ENCODE measurements at places on chromosomes 5 and 9.
A peak's percentile ranks its signal among the peaks of the same experiment; 100 is the strongest.

- peaks cover 45% of the 10 kb centered on the region for H3K4me1 ChIP-seq
- H3K27ac ChIP-seq, result peak overlapping the region; percentile 45
- no peak for DNase-seq
- no peaks in the 10 kb centered on the region for H3K36me3 ChIP-seq
- no peak overlapping the region for H3K4me3 ChIP-seq
Observed at GRCh38 chr9:35826071-35826701, 2.3 kb downstream of the FAM221B start.

- H3K4me1 ChIP-seq, result no peaks in the 10 kb centered on the region
- no peak overlapping the region for H3K27ac ChIP-seq
- no peak for DNase-seq
- H3K36me3 ChIP-seq, result no peaks in the 10 kb centered on the region
- H3K27me3 ChIP-seq, result no peaks in the 10 kb centered on the region
Observed at GRCh38 chr5:166497496-166498104, 1793.8 kb upstream of the WWC1 start.

DNA sequence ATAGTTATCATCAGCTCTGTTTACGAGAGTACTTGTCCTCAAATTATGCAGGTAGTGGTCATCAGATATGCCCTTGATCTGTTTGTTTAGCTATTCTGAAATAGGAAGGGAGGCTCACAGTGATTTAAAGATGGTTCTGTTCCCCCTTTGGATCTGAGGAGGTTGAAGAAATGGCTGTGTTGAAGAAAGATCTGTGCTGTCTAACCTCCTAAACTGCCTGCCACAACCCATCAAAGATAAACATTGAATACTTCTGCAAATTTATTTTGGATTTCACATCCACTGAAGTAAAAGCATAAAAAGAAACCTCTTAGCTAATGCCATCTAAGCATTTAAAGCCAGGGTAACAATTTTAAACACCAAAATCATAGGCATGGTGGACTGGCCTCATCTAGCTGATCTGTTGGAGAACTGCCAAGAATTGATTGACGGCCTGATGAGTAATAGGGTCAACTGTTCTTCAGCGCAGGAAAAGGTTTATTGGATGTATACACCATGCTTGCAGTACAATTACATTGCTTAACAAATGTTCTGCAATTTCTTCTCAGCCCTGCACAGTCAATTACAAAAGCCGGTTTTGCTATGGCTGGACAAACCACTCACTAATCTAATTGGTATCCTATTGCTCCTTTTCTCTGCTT lies 97.6 kb downstream of the SEMA6A start:
- H3K4me1 ChIP-seq, result no peaks in the 10 kb centered on the region

DNA sequence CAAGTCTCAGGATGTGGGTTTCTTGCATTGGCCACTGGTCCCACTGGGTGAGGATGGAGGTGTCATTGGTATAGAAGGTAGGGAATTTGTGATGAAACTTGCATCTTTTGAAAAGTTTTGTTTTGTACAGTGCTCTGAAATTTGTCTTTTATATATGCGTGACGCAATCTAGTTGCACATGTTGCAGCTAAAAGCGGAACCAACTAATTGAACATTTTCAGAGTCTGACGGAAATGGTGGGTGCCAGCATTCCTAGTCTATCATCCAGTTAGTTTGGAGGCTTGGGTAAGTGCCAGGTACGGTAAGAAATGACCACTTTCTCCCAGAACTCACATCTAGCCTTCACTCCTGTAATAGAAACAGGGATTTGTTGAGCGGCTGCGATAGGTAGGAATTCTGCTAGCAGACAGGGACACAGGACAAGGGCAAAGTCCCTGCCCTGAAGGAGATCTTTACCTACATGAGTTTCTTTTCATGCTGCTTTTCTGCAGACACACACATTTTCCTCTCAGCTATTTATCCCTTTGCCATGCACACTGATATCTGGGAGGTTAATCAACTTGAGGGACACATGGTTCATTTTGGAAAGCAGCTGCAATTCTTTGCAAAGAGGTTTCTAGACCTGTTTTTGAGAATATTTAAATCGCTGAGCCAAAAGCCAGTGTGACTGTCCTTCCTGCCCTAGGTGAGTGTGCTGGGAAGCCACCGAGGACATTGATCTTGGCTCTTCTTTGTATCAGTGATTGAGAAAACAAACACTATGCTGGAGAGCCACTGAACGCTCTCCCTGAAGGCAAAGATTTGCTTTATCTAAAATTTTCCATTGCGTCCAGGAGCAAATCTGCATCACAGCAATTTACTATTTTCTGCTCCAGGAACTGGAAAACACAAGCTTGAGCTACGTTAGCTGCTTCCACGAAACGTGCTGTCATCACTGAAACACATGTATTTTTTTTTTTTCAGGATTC lies 89.7 kb downstream of the DAP start:
- H3K36me3 ChIP-seq, result no peaks in the 10 kb centered on the region
- no peak overlapping the region for H3K4me3 ChIP-seq
- H3K27me3 ChIP-seq, result no peaks in the 10 kb centered on the region
- H3K4me1 ChIP-seq, result no peaks in the 10 kb centered on the region

GRCh38 chr9:128637656-128638055 lies 19.0 kb downstream of the DYNC2I2 start:
- H3K4me1 ChIP-seq, result peaks cover 27% of the 10 kb centered on the region
- H3K27me3 ChIP-seq, result no peaks in the 10 kb centered on the region
- peaks cover 15% of the 10 kb centered on the region for H3K36me3 ChIP-seq

GRCh38 chr9:14331120-14331519 lies 17.2 kb upstream of the NFIB start:
- H3K27me3 ChIP-seq, result no peaks in the 10 kb centered on the region

DNA sequence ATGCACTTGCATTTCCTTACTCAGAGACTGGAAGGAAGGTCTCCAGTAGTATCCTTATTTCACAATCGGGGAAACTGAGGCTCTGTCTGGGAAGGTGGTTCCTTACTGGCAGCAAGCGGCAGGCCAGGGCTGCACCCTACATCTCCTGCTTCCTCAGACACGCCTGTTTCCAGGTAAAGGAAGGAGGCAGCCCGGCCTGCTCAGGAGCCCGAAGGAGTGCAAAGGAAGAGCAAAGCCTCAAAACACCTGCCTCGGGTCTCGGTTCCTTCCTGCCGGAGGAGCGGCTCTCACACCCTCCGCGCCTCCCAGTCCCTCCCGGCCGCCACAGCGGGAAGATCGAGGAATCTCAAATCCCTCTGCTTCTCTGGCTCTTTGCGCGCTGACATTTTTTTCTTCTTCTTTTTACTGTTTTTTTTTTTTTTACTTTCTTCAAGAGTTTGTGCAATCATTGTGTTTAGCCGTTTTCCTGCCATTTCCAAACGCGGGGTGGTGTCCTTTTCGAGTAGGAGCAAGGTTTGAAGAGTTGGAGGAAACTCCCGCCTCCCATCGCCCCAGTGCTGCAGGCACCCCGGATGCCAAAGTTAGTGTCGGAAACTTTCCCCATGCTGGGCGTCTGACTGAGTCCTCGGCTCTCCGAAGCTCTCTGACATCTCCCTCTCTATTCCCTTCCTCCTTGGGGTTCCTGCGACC lies 1.0 kb downstream of the GGTA1 start:
- H3K4me1 ChIP-seq, result peaks cover 34% of the 10 kb centered on the region
- H3K36me3 ChIP-seq, result no peaks in the 10 kb centered on the region
- H3K27me3 ChIP-seq, result no peaks in the 10 kb centered on the region
- H3K4me3 ChIP-seq, result peak overlapping the region; percentile 61
- peak overlapping the region; percentile 90 for H3K27ac ChIP-seq
- DNase-seq, result no peak

DNA sequence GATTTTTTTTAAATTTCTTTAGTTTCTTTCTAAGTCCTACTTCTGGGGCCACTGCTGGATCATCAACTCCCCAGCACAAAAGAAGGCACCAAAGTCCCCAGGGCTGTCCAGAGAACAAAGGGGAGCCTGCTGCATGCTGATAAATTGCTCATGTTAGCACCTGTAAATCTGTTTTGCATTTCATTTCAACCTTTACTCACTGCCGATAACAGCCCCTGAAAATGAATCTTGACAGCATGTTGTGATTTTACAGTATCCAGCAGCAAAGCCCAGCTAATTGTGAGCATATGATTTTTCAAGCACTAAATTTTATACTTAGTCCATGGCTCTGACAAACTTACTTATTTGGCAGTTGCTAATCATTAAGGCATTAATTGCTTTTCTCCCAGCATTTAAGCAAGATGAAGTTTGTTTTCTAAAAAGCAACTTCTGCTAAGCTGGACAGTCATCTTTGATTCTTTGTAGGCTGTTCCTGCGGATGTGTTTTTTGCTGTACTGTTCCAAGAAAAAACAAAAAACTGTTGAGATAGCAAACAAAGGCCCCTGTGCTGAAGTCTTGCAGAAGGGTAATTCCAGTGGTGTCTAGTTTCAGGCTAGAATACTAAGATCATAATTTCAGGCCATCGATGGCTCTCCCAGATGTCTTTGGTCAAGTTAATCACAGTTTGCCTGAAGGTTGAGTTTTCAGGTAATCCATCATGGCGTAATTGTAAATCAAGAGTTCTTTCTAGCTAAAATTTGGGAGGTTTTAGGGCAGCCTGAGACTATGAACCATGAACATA lies 73.1 kb upstream of the GAS1 start:
- no peak overlapping the region for H3K4me3 ChIP-seq
- H3K27ac ChIP-seq, result no peak overlapping the region
- no peak for DNase-seq
- H3K4me1 ChIP-seq, result no peaks in the 10 kb centered on the region

DNA sequence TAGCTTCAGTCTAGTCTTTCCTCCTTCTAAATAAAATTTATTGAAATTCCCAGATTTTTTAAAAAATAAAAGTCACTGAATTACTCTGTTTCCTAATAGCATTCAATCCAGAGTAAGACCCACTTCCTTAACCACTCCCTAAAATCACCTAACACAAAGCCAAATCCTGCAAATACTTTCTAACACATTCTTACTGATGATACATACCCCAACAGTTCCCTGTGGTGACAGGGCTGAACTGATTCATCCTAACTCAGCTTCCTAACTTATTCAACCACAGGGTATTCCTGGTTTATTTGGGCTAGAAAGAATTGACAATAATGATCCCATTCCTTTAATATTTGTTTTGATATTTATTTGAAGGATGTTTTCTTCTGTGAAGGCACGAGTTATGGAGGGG lies 40.7 kb upstream of the ZNF300 start:
- H3K4me1 ChIP-seq, result no peaks in the 10 kb centered on the region
- no peaks in the 10 kb centered on the region for H3K27me3 ChIP-seq
- H3K36me3 ChIP-seq, result no peaks in the 10 kb centered on the region
- no peak for DNase-seq

DNA sequence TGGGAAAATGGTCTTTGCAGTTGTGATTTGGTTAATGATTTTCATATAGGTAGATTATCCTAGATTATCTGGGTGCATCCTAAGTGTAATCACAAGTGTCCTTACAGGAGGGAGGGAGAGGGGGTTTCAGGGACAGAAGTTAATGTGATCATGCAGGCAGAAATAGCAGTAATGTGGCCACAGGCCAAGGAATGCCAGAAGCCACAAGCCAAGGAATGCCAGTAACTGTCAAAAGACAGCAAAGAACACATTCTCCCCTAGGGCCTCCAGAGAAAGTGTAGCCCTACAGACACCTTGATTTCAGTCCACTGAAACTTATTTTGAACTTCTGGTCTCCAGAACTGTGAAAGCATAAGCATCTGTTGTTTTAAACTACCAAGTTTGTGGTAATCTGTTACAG lies 2074.5 kb downstream of the MAT2B start:
- no peaks in the 10 kb centered on the region for H3K36me3 ChIP-seq
- no peaks in the 10 kb centered on the region for H3K4me1 ChIP-seq
- DNase-seq, result no peak
- H3K27me3 ChIP-seq, result no peaks in the 10 kb centered on the region

DNA sequence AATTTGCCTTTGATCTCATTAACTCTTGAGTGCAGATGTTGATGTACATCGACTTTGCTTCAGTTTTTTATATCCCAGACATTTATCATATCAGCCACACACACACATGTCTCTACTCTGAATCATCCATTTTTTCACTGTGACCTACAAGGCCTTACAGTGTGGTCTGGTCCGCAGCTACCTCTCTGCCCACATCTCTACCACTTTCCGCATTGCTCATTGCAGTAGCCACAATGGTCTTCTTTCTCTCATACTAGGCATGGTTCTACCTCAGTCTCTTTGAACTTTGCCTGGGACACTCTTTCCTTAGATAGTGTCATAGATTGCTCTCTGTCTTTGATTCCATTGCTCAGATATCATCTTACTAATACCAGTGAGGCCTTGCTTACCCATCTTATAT lies 87.9 kb upstream of the FSD1L start:
- H3K4me3 ChIP-seq, result no peak overlapping the region
- no peaks in the 10 kb centered on the region for H3K4me1 ChIP-seq
- H3K27ac ChIP-seq, result no peak overlapping the region

DNA sequence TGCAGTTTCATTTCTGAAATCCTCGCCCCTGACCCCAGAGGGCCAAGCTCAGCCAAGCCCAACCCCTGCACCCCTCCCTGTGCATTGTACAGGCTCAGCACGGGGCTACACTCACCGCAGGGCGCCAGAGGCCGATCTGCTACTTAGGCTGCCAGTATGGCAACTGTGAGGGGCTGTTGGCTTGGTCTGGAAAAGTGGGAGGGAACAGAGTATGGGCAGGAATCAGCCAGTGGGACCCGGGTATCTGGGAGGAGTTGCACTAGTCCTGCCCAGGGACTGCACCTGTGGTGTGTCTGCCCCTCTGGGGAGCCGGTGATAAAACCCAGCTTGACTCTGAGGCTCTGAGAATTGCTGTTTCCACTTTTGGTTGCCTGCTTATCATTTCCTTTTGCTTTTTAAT lies 167.4 kb upstream of the KIF2A start:
- no peaks in the 10 kb centered on the region for H3K4me1 ChIP-seq
- DNase-seq, result no peak
- H3K4me3 ChIP-seq, result no peak overlapping the region
- no peaks in the 10 kb centered on the region for H3K27me3 ChIP-seq

- no peaks in the 10 kb centered on the region for H3K36me3 ChIP-seq
- no peak for DNase-seq
- H3K27me3 ChIP-seq, result no peaks in the 10 kb centered on the region
- no peaks in the 10 kb centered on the region for H3K4me1 ChIP-seq
- H3K27ac ChIP-seq, result no peak overlapping the region
Observed at GRCh38 chr5:117649821-117650220, 1075.2 kb upstream of the SEMA6A start.

DNA sequence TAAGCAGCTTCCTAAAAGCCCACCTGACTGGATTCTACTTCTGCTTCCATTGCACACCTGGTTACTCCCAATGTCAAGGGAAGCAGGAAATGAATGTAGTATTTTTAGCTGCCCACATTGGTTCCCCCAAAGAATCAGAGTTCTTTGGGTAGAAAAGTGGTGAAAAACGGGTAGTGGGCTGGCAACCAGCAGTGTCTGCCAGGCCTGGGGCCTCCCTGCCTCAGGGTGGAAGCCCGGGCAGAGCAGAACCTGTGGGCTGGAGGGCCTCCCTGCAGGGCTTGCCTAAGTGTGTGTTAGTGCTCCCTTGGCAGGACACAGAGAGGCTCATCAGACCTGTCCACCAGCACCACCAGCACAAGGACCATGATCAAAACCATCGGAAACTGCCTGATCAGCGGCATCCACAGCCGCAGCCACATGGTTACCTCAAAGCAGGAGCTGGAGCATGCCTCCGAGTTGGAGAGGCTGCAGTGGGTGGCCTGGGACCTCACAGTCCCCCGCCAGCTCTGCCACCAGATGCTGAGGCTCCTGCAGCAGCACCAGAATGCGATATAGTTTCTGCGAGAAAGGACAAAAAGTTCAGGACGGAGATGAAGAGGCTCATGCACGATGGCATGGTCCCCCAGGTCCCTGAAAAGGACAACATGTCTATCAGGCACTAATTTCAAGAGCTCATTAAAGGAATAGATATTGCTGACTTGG lies 72.2 kb downstream of the PTPDC1 start:
- H3K4me1 ChIP-seq, result peaks cover 15% of the 10 kb centered on the region
- no peak overlapping the region for H3K27ac ChIP-seq
- no peaks in the 10 kb centered on the region for H3K36me3 ChIP-seq
- H3K27me3 ChIP-seq, result no peaks in the 10 kb centered on the region
- no peak for DNase-seq

- no peak for DNase-seq
- no peak overlapping the region for H3K4me3 ChIP-seq
- no peaks in the 10 kb centered on the region for H3K4me1 ChIP-seq
- no peaks in the 10 kb centered on the region for H3K36me3 ChIP-seq
Observed at GRCh38 chr9:82010711-82011110, 22.1 kb downstream of the SPATA31D1 start.
